ENCODE measurements at places on chromosomes 13 and 19. TPM values are rescaled to one million over a fixed set of nuclear protein-coding genes. Genes with fewer than 3 reads are reported as not detected.

GRCh38 chr13:32059511-32059984 lies 28.0 kb downstream of the FRY start:
- no peak for DNase-seq

GRCh38 chr19:35026418-35026817 lies 3.9 kb upstream of the SCN1B start:
- no peak for DNase-seq

DNA sequence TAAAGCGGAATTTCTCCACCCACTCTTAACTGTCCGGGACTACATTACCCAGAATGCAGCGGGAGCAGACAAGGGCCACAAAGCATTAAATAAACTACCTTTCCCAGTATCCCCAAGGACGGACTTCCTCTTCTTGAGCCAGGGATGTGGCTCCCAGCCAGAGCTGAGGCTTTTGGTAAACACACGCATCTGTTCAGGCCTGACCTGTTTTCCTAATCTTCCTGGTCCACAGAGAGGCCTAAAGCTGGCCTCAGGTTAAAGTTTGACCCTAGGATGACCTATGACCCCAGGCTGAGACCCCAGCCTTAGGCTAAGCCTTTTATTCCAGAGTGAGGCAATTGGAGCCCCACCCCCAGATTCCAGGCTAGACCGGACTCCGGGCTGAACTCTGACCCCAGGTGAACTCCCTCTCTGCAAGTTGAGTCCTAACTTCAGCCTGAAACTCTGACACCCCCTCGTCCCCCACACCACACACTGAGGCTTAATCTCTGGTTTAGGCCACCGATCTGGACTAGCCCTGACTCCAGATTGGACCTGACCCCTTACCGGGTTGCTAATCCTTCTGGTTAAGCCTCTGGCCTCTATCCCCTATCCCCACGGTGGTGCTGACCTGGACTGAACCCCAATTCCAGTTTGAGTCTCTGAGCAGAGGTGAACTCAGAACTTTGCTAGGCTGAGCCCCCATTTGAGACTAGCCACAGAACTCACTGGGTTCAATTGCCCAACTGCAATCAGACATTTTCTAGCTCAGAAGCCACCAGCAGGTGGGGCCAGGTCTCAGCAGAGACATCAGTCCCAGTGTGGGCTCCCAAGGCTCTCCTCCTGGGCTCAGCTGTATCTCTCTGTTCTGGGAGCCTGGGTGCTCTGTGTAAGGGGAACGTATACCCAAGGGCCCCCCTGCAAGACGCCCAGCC lies 750 bp upstream of the GPR108 start:
- DNase-seq, result peak; percentile 96

DNA sequence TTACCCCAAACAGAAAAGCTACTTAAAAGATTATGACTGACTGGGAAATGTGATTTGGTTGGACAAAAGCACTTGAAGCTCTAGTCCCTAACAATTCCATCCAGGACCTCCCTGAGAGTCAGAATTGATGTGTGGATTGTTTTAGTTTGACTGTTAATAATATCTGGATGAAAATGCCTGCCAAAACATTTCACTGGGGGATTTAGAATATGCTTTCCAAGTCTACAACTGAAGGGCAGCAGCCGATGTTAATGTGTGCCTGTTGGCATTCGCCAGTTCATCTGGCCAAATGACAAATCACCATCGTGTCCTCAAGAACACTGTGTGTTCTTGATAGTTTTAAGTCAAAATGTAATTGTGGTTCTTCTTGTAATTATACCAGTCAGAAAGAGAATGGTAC lies 76.0 kb upstream of the TSC22D1 start:
- DNase-seq, result no peak

GRCh38 chr19:977058-977464 lies 7.1 kb upstream of the WDR18 start:
- no peak for DNase-seq

GRCh38 chr13:33228648-33229445 lies 56.7 kb downstream of the STARD13 start:
- DNase-seq, result no peak

DNA sequence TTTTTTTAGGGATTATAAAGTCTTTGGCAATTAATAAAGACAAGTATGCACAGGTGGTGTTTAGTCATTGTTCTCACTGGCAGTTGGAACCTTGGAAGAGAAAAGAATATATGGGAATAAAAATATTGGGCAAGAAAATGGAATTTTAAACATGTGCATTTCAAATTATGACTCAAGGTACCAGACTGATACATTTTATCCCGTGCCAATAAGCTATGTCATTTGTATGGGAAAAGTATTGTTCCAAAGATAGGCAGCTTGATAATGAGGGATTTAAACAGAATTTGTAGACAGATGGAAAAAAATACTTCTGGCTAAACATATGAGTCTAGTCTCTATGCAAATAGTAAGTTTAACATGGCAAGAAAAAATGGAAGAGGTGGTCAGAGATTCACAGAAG lies 169.5 kb upstream of the UFM1 start:
- DNase-seq, result no peak

- DNase-seq, result no peak
These were observed 10.2 kb downstream of the CDC37 start for GRCh38 chr19:10393137-10393536.

GRCh38 chr13:30410705-30411125 lies 11.6 kb upstream of the UBE2L5 start:
- DNase-seq, result no peak

- DNase-seq, result no peak
These were observed 385.8 kb downstream of the DLEU7 start for GRCh38 chr13:50457415-50458393.

GRCh38 chr13:24038841-24039330 lies 121.6 kb upstream of the SPATA13 start:
- DNase-seq, result no peak

GRCh38 chr19:53519446-53519845 lies 18.5 kb upstream of the ZNF331 start:
- no peak for DNase-seq

TMED1 gene
- total RNA-seq, result 33.7 TPM

C19orf53 gene
- total RNA-seq, result 187 TPM

NLRP9 gene
- total RNA-seq, result not detected

ZNF524 gene
- total RNA-seq, result 35.0 TPM

CLDN10 gene
- 0.44 TPM for total RNA-seq

SPACA4 gene
- total RNA-seq, result not detected

Measured in tibial nerve (tissue), 4 donors.